Cerebellar nuclear complex (tissue), 1 donor: ENCODE measurements at places on chromosomes 6 and 20.
A peak's percentile ranks its signal among the peaks of the same experiment; 100 is the strongest.

DNA sequence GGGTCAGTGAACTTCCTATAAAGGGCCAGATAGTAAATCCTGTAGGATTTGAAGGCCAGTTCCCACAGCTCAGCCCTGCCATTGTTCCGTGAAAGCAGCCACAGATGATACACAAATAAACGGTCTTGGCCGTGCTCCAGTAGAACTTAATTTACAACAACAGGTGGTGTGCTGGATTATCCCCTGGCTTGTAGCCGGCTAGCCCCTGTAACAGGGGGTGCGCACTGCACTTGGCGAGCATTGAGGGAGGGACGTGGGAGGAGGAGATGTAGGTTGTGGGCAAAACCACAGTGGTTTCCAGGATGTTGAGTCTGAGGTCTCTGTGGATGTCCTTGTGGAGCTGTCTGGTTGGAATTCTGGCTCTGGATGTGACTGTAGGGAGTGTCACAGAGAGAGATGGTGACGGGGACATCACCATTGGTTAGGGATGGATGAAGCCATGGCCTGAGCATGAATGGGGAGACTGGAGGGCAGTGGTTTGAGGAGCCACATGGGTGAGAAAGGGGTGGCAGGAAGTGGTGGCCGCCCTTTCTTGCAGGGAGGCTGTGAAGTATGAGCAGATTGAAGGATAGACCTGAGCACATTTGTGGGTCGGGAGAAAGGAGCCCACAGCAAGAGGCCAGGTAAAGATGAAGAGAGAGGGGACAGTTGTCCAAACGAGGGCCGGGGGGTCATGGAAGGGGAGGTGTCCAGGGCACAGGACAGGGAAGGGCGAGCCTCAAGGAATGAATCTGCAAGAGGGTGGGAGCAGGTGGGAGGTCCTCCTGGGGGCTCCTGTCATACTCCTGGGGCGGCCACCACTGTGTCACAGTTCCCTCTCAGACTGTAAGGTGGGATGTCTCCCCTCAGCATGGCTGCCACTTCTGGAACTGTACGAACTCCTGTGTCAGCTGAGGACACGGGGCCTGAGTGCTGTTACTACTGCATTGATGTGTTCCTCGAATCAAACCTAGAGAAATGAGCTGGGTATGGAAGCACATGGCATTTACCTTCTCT lies 53.6 kb downstream of the CDH26 start:
- no peak for DNase-seq

DNA sequence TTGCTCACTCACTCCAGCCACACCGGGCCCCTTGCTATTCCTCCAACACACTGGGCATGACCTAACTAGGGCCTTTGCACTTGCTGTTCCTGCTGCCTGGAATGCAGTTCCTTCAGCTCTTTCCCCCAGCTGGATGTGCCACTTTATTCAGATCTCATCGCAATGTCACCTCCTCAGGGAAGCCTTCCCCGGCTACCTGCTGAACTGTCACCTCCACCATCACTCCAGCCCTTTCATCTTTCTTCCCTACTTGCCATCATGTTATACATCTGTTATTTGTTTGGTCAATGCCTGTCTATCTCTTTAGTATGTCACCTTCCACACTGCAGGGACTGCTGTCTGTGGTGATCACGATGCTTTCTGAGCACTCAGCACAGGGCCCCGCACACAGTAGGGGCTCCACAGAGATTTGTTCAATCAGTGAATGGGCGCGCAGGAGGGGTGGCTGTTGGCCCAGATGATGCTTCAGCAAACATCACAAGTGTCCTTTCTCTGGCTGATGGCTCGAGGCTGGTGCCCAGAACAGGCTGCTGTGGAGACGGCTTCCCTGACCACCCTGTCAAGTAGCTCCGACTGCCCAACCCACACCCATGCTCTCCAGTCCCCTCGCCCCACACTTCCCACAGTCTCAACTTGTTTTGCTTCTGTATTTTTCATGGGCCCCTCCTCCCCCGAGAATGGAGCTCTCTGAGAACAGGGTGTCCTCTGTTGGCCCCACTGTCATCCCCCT lies 31.8 kb downstream of the CEBPB start:
- no peak for DNase-seq

- no peak for DNase-seq
These were observed 22.0 kb downstream of the CENPW start for GRCh38 chr6:126361832-126362440.

GRCh38 chr20:47551841-47552240 lies 50.2 kb downstream of the NCOA3 start:
- no peak for DNase-seq

- DNase-seq: no peak
These were observed 681.4 kb downstream of the TENT5A start for GRCh38 chr6:81071121-81071520.

DNA sequence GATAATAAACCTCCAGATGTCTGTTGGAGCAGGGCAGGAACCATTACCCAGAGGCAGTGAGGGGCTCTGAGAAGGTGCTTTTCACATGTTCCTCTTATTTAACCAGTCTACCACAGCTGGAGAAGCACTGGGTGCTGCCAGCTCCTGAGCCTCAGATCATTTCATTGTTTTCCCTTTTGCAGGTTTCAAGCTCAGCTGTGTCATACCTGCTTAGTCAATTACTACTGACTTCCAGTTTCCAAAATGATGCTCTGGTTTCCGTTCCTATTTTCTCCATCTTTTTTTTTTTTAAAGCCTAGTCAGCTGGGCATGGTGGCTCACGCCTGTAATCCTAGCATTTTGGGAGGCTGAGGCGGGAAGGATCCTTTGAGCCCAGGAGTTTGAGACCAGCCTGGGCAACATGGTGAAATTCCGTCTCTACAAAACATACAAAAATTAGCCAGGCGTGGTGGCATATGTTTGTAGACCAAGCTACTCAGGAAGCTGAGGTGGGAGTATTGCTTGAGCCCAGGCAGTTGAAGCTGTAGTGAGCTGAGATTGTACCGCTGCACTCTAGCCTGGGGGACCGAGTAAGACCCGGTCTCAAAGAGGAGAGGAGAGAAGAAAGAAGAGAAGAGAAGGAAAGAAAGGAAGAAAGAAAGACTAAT lies 6.7 kb downstream of the FLOT1 start:
- no peak for DNase-seq

GRCh38 chr20:32162351-32162750 lies 45.2 kb downstream of the PLAGL2 start:
- DNase-seq: no peak

DNA sequence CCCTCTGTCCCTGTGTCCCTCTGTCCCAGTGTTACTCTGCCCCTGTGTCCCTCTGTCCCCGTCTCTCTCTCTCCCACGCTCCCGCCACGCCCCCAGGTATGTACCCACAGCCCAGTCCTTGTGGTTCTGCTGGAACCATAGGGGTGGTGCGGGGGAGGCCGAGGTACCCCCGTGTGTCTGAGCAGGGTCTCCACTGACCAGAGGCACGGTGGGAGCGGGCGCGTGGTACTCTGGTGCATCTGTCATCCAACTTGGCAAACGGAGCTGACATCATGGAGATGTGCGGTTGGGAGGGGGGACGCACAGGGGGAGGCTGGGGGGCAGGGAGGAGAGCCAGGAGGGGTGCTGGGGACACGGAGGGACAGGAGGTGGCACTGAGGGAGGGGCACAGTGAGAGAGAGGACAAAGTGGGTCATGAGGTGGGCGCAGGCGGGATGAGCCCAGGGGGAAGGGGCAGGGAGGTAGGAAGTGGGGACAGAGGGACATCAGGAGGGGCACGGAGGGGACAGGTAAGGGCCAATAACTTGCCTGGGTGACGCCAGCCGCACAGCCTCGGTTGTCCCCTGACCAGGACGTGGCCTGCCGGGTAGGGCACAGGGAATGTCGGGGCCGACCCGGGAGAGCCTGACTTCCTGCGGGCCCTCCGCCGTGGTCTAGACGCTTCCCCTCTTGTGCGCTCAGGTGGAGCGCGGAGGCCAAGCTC lies 163.6 kb upstream of the PDE10A start:
- DNase-seq: no peak

GRCh38 chr6:147941143-147941542 lies 401.5 kb upstream of the SASH1 start:
- no peak for DNase-seq

GRCh38 chr6:109373762-109374161 lies 8.5 kb downstream of the CD164 start:
- no peak for DNase-seq

DNA sequence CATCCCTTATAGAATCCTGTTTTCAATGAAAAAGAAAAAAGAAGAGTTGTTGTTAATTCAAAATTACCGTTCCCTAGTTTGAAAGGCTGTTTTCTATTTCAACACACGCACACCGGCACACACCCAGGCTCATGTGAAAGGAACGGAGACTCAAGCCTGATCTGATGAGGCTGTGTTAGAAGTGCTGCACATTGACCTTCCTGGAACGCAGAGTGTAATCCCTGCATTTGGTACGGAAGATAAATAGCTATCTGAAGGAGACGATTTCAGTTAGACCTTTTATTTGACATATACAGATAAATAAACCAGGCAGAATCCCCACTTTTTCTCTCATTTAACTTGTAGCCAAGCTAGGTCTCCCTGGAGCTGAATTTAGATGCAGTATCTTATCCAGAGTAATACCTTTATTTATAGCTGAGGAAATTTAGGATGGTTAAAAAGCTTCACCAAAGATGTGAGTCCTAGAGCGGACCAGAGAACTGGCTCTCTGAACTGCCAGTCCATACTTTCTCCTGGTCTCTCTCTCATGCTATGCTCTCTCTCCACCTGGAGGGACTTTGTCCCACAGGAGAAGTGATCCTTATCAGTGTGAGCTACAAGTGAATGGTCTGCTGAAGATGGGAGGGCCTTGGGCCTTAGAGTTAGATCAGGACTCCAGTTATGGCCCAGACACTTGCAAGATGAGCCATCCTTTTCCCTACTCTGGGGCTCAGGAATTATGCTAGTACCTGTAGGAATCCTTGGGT lies 30.6 kb downstream of the MAP3K4 start:
- DNase-seq: no peak

DNA sequence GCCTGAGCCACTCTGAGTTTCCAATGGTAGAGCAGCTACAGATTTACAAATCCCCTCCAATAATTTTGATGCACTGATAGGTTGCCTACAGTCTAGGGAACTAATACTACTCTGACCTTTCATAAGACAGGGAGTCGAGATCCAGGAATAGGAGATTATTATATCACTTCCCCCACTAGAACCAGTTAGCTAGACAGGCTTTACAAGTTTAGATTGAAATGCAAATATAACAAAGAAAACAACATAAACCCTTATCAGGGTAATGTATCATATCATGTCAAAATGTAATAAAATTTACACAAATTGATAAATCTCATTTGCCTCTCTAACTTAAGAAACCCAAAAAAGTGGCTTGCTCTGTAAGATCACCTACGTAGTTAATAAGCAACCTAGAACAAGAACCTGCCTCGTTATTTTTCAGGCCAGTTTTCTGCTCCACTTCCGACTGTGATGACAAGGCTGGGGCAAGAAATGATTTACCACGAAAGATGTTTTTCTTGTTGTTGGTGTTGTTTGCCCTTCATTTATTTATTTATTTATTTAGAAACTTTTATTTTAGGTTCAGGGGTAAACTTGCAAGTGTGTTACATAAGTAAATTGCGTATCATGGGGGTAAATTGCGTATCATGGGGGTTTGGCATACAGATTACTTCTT lies 504.2 kb upstream of the ID4 start:
- no peak for DNase-seq

DNA sequence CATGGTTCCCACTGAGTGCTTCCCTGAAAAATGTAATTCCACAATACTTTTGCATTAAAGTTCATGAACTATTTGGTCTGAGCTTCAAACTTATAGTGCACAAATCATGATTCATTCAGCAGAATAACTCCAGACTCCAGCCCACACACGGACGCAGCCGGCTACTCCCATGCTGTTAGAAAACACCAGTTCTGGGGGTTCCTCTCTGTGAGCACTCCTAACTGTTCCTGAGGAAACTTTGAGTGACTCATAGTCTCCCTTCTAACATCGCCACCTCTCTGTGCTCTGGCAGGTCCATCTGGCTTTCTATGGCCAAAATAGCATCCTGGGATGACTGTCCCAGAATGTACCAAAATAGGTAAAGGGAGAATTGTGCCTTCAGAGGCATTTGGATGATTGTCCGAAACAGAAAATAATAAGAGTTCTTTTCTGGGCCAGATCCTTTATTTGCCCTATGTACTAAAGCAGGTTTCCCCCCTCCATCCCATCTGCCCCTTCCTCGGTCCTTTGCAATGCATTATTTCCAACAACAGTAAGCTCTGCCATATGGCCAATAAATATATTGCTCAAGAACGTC lies 32.3 kb upstream of the LY86 start:
- no peak for DNase-seq

DNA sequence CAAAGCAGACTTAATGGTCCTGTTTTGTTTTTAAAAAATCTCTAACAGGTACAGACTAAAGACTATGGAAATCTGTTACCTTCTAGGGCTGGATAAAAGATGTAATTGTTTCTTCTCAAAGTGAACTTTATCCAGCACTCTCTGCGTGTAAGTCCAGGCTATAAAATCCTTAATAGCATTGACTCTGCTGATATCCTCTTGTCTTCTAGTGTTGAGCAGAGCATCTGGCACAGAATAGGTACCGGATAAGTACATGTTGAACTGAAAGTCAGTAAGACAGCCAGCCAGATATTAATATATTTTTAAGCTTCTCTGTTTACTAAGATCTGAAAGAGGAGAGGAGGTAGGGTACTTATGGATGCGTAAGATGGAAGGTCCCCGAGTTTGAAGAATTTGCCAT lies 262.3 kb downstream of the TBC1D7 start:
- no peak for DNase-seq

GRCh38 chr6:146111881-146112450 lies 83.1 kb downstream of the GRM1 start:
- DNase-seq: no peak

DNA sequence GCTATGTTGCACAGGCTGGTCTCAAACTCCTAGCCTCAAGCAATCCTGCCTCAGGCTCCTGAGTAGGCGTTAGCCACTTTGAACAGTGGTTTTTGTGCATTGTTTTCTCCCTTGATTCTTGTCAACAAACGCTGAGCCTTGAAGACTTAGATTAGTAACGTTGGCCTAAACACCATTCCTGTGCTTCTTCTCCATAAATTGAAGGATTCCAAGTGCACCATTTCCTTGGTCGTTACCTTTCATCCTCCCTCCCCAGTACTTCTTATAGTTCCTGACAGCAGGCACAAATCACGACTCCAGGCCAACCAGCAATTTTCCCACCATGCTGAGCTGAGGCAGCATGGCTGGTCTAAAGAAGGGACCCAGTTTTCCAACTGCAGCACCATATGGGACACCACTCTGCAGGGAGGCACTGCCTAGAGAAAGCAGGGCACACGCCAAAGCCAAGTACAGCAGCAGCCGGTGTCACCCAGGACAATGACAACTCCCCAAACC lies 8.9 kb downstream of the RPS10 start:
- DNase-seq: peak; percentile 12

- DNase-seq: no peak
These were observed 111.8 kb downstream of the PERP start for GRCh38 chr6:137995371-137995770.

DNA sequence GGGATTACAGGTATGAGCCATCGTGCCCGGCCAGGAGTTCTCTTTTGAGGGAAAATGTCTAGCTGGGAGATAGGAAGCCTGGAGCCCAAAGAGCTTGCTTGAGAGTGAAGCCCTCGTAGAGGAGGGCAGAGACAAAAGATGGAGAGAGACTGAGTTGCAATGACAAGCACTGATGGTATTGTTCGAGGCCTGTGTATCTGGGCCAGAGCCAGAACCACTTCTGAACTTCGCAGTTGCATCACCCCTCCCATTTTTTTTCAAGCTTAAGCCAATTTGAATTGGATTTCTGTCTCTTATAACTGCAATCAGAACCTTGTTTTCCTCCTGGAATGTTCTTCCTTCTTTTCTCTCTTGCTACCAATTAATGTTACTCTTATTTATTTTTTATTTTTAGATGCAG lies 83.1 kb downstream of the KCNB1 start:
- no peak for DNase-seq

- DNase-seq: no peak
These were observed 688.6 kb downstream of the TENT5A start for GRCh38 chr6:81063891-81064290.

- peak; percentile 9 for DNase-seq
These were observed 797 bp downstream of the SMIM13 start for GRCh38 chr6:11094411-11094851.
